CD4-positive, alpha-beta T cell treated with Interferon gamma for 1 hour (primary cell): ENCODE measurements at places on chromosomes 13 and 19.

DNA sequence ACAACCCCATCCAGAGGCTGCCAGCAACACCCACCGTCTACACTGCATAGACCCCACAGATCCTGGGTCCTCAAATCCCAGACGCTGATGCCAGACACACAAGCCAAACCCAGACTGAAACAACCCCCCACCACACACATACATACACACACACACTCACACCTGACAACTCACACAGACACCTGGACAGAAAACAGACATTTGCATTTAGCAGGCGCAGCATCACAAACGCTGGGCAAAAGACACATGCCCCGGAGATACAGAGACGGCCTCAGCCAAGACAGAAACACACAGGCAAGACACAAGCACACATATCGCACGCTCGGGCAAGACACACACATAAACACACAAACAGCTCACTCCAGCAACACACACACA, 1.3 kb downstream of the BBC3 start:
- no peak for DNase-seq

- peak; percentile 23 for DNase-seq
Observed at GRCh38 chr19:18223860-18224524, 2.2 kb downstream of the PDE4C start.

- DNase-seq: no peak
Observed at GRCh38 chr19:47113850-47114651, 475 bp upstream of the ZC3H4 start.

GRCh38 chr13:39144941-39145533, 106.8 kb downstream of the NHLRC3 start:
- DNase-seq: no peak

- no peak for DNase-seq
Observed at GRCh38 chr13:23069566-23069965, 111.2 kb upstream of the SGCG start.

- no peak for DNase-seq
Observed at GRCh38 chr13:66128692-66129269, 1101.4 kb downstream of the PCDH9 start.

GRCh38 chr13:97003071-97003470, 8.8 kb upstream of the OXGR1 start:
- DNase-seq: no peak

DNA sequence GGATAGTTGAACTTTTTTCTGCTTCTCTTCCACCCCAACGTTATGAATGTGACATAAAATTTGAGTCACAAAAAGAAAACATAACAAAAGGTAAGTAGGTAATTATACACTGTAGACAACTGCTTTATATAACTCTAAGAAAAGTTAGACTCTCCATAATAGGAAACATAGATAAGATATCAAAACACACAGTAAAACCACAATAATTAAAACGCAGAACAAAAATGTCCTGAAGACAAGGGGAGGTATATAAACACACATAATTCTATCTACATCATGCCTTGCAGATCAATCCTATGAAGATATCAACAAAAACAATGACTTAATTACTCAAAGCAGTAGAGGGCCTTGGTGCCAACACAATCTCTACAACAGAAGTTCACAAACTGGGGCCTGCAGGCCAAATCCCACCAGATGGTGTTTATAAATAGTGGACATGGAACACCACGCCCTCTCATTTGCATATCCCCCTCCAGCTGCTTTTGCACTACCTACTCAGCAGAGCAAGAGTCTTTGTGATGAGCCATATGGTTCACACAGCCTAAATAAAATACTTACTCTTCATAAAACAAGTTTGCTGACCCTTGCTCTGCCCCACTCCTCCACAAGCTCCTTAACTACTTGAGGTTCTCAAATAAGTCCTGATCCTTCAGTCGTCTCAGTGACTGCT, 254.7 kb downstream of the KLF12 start:
- DNase-seq: no peak

DNA sequence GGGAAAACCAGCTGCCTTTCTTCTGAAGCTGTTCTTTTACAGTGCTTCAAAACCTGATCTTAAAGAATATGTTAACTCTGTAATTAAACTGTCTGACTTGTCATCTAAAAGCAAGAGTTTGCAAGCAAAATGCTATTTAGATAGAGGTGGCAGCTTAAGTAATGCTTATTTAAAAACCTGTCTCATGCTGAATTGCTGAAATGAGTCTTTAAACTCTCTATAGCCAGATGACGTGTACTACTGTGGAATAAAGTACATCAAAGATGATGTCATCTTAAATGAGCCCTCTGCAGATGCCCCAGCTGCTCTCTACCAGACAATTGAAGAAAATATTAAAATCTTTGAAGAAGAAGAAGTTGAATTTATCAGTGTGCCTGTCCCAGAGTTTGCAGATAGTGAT, 22.9 kb downstream of the ITM2B start:
- DNase-seq: no peak

DNA sequence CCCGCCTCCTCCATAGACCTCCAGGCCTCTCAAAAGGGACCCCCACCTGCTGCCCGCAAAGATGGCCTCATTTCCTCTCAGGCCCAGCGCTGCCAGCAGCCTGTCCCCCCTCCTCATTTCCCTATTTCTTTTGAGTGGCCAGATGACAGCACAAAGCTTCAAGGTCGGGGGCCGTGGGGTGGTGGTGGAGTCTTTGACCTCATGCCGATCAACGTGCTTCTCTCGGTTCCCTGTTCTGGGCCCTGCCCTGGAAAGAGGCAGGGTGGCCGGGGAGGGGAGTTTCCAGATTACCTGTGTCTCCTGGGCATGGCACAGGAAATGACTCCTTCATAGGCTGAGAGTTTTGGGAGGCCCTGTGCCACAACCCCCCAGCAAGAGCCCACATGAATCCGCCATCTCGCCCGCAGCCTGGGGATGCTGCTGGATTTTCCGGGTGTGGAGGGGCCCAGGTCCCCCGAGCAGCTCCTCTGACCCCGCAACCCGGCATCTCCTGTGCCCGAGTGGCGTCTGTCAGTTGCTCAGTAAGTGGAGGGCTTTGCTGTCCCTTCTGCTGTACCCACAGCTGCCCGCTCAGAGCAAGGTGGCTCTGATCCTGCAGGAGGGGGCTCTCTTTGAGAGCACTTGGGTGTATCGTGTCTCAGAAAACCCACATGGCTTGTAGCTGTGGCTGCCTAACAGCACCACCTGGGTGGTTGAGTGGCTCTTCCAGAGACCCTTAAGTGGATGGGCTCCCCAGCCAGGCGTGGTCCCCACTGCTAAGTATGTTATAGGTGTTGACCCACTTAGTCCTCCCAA, 139.4 kb downstream of the SIPA1L3 start:
- peak; percentile 68 for DNase-seq

GRCh38 chr19:5345895-5346386, 5.3 kb upstream of the PTPRS start:
- DNase-seq: no peak
